Hindlimb muscle (tissue), 1 donor: ENCODE measurements at places on chromosomes 7 and 10.

DNA sequence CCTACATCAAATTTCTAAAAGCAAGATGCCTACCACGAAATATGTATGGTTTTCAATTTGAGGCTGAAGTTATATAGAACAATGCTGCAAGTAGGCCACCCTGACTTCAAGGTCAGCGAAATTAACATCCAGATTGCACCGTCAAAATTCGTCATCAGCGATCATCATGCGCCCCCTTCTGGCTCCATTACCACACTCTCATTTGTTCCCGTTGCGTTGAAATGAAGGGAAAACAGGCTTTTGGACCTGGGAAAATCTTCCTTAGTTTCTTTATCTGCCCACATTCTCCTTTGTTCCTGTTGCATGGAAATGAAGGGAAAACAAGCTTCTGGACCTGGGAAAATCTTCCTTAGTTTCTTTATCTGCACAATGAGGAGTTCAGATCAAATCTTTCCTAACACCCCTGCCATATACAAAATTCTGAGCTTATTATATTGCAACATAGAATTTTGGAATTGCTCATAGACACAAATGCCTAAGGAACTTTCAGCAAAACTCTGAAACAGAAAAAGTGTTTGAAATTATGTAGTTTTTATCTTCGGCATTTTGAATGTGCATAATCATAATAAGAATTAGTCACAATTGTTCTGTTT lies 98.2 kb upstream of the PRKCQ start:
- peak; percentile 38 for DNase-seq

DNA sequence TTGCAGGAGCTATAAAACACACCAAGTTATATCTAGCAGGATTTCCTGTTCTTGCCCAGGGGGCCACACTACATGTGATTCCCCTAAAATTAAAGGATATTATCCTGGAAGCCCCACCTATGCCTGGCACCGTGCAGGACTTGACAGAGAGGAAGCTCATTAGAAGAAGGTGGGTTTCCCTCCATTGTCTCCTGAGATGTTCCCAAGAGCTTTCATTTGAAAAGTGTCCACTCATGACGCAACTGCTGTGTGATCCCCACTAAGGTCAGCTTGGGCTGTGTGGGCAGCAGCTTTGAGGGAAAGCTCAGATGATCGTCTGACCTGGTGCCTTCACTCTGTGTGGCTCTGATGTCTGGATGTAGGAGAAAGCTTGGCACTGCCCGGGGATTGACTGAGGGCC lies 53.5 kb downstream of the RAMP3 start:
- DNase-seq = no peak

DNA sequence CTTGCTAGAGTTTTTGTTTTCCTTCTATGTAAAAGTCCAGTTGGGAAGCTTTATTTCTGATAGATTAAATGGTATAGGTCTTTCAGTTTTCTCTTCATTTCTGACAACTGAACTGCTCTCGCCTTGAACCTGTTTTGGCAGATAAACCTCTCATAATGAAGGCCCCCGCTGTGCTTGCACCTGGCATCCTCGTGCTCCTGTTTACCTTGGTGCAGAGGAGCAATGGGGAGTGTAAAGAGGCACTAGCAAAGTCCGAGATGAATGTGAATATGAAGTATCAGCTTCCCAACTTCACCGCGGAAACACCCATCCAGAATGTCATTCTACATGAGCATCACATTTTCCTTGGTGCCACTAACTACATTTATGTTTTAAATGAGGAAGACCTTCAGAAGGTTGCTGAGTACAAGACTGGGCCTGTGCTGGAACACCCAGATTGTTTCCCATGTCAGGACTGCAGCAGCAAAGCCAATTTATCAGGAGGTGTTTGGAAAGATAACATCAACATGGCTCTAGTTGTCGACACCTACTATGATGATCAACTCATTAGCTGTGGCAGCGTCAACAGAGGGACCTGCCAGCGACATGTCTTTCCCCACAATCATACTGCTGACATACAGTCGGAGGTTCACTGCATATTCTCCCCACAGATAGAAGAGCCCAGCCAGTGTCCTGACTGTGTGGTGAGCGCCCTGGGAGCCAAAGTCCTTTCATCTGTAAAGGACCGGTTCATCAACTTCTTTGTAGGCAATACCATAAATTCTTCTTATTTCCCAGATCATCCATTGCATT lies 27.1 kb downstream of the MET start:
- no peak for DNase-seq

- DNase-seq = no peak
These were observed 231.0 kb upstream of the PRSS58 start for GRCh38 chr7:142488842-142489241.

DNA sequence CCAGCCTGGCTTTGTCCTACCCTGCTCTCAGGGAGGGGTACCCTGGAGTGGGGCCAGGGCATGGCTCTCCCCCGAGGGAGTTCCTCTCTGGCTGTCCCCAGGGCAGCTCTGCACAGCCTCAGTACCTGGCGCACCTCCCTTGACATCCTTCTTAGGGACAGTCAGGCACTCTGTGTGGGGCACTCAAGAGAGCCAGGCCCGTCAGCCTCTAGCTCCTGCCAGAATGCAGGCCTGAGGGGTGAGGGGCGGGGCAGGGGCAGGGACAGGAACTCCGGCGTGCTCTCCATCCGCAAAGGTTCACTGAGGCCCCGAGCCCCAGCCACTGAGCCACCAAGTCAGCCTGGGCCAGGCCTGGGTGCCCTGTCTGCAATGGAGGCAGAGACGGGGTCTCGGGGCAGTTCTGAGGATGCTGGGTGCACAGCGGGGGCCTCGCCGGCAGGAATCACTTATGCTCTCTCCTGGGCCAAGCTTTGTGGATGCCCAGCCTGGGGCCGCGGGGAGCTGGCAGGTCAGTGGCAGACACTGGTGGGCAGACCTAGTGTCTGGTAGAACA lies 10.1 kb downstream of the LIMK1 start:
- no peak for DNase-seq

- DNase-seq = peak; percentile 68
These were observed 3.8 kb upstream of the GRIFIN start for GRCh38 chr7:2480070-2480408.

- peak; percentile 64 for DNase-seq
These were observed 20.5 kb upstream of the PITRM1 start for GRCh38 chr10:3192856-3193635.

GRCh38 chr7:2737771-2738540 lies 50.0 kb downstream of the AMZ1 start:
- DNase-seq = peak; percentile 75

DNA sequence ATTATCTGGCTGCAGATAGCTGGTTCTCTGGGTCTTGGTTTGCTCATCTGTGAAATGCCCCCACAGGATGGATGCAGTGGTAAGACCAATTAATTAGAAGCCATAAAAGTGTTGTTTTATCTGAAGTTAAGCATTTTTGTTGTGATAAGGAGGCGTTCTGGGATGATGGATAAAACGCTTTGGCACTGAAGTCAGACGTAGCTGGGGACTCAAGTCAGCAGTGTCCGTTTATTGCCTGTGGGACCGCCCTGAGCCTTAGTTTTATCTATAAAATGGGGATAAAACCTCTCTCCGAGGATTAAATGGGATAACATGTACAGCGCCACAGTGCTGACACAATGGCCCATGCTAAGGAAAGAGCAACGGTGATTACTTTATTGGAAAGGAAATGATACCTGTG lies 34.7 kb downstream of the TCF7L2 start:
- no peak for DNase-seq

DNA sequence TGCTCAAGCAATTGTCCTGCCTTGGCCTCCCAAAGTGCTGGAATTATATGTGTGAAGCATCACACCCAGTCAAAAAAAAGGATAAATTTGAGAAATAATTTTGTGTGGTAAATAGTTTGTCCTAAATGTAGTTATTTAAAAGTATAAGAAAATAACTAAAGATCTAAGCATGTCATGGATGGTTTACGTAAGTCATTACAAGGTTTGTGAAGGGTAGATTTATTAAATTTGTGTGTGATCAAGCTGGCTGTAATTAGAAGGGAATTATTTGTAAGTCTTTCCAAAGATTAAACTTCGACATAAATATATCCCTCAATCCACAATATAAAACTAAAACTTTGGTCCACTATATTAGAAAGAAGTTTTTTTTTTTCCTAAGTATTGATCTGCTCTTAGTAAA lies 28.6 kb downstream of the ORC5 start:
- no peak for DNase-seq

GRCh38 chr7:30968747-30969603 lies 5.2 kb downstream of the GHRHR start:
- no peak for DNase-seq

- peak; percentile 45 for DNase-seq
These were observed 102.1 kb upstream of the MDFIC start for GRCh38 chr7:114819616-114820362.

DNA sequence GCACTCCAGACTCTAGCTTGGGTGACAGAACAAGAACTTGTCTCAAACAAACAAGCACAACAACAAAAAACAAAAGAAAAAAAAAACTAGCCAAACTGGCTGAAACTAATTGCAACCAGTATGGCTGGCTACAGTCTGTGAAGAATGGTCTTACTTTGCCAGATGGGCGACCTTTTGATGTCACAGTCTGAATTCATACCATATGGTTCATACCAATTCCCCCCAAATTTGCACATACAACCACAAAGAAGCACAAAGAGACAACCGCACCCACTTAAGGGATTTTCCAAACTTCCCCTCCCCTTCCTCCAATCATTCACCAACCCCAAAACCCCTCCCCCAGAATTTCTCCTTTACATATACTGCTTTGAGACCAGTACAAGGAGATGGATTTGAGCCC lies 114.2 kb downstream of the SPAG6 start:
- no peak for DNase-seq

DNA sequence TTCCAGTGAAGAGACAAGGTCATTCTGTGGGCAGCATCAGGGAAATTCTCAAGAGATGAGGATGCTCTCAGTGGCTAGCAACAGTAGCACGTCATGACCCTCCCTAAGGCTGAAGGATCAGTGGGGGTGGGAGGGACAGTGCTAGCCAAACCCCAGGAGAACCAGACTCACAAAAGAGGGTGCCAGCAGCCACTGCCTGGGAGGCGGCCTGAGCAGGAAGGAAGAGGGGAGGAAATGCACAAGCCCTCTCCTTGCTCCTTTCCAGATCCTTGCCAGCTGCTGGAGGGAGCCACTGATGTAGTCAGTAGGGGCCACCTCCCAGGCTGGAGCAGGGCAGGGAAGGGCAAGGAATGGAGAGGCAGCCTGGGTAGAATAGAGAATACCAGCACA lies 302.7 kb downstream of the RPS24 start:
- DNase-seq = no peak

GRCh38 chr10:77114181-77114821 lies 523.3 kb downstream of the KCNMA1 start:
- no peak for DNase-seq

- DNase-seq = no peak
These were observed 526 bp downstream of the SFRP5 start for GRCh38 chr10:97771055-97771891.
